ENCODE measurements at places on chromosomes 7 and 10.

DNA sequence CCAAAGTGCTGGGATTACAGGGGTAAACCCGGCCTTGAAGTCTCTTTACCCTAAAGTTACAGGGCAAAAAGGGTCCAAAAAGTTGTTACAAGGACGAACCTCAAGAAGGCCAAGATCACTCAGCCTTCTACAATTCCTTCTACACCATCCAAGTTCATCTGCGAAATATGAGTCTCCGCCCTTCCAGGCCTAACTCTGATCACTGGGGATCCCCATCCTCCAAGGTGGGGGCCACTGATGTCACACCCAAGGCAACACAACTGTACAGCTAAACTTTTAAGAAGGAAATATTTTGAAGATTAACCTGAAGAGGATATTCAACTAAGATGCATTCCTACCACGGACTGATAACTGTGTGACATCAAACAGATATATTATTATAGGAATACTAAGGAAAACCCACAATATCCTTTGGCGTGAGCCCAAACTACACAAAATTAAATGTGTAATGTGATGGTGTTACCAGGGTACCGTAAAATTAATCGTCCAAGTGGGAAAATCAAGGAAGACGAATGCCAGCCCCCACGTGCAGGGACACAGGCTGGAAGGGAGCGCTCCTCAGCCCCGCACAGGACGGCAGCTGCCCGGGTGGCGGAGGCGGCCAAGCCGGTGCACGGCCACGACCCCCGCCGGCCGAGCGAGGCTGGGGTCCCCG lies 1.0 kb downstream of the PAXIP1 start:
- DNase-seq = peak; percentile 15

- no peak for DNase-seq
Measured at GRCh38 chr7:131151034-131151433, 176.6 kb upstream of the MKLN1 start.

GRCh38 chr7:121941830-121942229 lies 68.9 kb downstream of the PTPRZ1 start:
- no peak for DNase-seq

- no peak for DNase-seq
Measured at GRCh38 chr7:22182149-22182548, 174.8 kb downstream of the RAPGEF5 start.

DNA sequence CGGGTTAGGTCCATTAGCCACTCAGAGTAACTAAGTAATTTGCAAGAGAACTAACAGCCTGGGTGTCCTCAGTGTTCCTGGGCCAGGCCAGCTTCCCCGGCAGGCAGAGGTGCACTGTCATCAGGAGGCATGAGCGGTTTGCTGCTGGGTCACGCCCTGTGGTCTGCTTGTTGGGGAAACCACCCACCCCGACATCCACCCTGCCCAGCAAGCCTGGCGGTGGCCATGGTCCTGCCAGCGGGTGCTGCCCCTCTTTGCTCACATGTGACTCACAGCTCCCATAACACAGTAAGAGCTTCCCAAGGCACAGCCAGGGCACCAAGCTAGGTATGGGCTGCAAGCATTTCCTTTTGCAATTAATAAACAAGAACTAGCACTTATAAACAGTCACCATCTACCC lies 75.9 kb downstream of the RGS10 start:
- peak; percentile 76 for DNase-seq

GRCh38 chr10:3936422-3937040 lies 151.5 kb upstream of the KLF6 start:
- DNase-seq = no peak

- DNase-seq = peak; percentile 68
Measured at GRCh38 chr7:2800931-2801688, 43.0 kb downstream of the GNA12 start.

- peak; percentile 34 for DNase-seq
Measured at GRCh38 chr7:150942001-150942590, 36.0 kb downstream of the KCNH2 start.

DNA sequence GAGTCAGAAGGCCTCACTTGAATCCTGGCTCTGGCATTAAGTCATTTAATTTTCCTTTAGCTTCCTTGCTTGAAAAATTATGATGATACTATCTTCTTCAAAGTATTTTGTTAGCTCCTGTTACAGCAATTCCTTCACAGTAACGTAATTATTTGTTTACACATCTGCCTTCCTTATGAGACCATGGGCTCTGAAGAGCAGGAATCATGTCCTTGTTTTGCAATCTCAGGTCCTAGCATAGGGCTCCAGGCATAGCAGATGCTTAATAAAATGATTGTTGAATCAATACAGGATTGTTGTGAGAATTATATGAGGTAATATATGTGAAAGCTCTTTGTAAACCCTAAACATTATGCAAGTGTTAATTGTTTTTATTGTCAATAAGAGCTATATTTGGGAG lies 25.5 kb downstream of the KLHDC10 start:
- peak; percentile 32 for DNase-seq

- DNase-seq = no peak
Measured at GRCh38 chr7:45084336-45084735, 4.4 kb downstream of the NACAD start.

DNA sequence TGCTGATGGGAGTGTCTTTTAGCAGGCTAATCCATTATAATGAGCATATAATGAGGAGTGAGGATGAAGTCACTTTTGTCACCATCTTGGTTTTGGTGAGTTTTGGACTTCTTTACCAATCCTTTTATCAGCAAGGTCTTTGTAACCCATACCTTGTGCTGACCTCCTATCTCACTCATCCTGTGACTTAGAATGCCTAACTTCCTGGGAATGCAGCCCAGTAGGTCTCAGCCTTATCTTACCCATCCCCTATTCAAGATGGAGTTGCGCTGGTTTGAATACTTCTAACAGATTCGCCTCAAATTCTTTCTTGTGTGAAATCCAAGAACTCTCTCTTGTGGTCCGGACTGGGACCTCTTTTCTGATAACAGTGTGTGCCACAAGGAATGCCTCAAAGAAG lies 253.1 kb upstream of the CACNA2D1 start:
- DNase-seq = no peak

GRCh38 chr10:2979306-2979705 lies 88.0 kb upstream of the PFKP start:
- no peak for DNase-seq

GRCh38 chr10:121956111-121957061 lies 18.6 kb downstream of the NSMCE4A start:
- peak; percentile 76 for DNase-seq

GRCh38 chr7:117231047-117231359 lies 91.9 kb downstream of the WNT2 start:
- DNase-seq = no peak

DNA sequence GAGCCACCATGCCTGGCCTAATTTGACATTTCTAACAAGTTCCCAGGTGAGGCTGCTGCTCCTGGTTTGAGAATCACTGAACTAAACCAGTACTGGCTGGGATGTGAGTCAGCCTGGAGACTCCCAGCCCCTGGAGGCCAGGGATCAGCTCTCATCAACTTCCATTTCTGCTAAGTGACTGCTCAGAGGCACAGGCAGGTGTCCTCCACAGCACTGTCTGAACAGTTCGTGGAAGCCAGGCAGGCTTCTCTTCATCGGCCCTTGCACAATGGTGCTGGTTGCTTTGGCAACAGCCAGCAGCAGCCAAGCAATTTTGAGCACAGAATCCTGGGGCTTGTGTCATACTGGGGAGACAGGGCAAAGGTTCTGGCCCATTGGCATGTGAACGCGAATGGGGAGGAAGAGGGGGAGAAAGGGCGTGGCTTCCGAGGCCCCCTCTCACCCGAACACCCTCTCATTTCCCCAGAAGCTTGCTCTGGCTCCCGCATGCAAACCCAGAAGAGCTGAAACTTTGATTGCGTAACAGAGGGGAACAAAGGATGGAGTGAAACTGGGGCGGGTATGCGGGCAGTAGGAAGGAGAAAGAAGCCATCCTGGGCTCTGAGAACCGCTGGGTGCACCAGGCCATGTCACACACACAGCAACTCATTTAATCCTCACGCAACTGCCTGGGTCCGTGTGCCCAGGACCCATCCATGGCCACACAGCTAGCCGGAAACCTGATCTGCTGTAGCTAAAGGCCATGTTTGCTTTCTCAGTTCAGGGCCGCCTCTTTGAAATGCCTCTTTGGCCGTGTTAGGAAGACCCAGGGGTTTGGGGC lies 9.0 kb upstream of the POR start:
- peak; percentile 73 for DNase-seq

DNA sequence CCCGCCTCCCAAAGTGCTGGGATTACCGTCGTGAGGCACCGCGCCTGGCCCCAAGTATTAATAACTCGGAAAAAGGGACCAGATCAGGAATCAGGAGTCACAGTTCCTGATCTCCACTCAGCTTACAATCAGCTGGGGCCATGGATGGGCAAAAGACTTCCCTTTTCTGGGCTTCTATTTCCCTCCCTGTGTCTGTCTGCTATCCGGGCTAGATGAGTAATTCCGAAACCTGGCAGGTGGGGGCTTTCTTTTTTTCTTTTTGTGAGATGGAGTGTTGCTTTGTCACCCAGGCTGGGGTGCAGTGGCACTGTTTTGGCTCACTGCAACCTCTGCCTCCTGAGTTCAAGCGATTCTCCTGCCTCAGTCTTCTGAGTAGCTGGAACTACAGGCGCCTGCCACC lies 11.6 kb downstream of the RPS24 start:
- DNase-seq = no peak

DNA sequence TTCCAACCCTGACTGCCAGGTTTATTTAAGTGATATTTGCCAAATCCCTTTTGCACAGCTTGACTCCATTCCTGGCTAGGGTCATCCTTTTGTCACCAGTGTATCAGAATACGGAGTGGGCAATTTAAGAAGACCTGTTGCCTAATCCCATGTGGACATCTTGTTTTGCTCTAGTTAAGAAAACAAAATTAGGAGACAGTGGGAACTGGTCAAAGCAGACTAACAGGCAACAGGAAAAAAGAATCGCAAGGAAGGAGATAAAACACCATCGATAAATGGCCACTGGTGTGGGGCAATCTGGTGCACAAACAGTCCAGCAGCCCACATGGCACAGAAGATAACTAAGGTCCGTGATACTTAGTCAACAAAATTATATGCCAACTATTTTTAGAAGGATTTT lies 21.4 kb downstream of the KDM7A start:
- DNase-seq = no peak

GRCh38 chr10:73205890-73206289 lies 38.0 kb downstream of the FAM149B1 start:
- DNase-seq = no peak

DNA sequence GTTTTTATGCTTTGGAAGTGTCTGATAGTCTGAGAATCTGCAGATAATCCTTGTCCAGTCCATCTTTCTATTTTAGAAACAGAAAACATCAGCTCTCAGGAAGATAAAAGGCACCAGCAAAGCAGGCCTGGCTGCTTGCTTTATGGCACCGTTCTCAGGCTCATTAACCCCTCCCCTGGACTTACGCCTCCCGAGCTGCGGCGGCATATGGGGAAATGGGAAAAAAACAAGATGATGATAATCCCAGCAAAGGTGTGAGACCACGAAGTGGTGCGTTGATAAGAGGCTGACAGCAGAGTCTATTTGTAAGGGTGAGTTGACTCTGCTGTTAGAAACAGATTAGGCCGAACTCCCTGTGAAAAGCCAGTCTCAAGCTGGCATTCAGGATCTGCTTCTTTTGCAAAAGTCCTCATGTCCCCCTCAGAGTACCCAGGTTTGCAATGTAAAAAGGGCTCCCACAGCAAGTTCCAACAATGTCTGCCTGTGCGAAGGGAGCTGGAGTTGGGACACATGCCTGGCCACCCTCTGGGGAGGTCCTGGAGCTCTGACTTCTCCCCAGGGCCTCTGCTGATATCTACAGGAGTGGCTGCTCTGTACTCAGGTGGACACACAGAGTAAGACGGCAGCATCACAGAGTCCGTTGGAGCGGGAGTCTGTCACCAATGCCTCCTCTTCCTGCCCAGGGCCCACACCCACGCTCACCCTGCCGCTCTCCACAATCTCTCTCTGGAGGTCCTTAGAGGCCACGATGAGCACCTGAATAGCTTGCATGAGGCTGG lies 54.3 kb downstream of the SPDYE5 start:
- no peak for DNase-seq

DNA sequence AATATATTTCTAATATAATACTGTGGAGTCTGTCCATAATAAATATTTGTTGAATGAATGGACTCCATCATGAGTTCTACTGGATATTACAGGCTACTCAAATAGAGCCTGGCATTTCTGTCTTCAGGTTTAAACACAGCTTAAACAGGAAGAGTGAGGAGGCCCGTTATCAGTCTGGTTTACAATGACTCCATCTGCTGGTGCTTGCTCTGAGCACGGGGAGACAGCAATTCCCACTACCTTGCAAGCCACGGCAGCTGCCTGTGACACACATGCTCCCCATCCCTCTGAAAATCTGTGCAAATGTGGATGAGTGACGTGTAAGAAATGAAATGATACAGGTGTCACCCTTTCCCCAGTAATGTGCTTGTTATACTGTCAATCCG lies 293.5 kb upstream of the IMMP2L start:
- peak; percentile 25 for DNase-seq

DNA sequence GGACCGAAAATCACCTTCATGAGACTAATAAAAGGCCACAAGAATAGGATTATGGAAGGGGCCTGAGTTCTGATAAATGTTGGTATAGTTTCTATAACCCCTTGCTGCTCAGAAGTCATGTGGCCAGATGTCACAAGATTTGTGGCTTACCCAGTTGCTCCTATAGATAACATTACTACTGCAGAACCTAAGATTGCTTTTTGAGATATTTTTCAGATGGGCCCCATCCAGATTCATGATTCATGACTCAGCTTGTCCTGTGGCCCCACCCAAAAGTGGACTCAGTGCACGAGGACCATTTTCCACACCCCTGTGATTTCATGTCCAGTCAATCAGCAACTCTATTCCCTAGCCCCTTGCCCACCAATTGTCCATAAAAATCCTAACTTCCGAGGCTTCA lies 209.0 kb downstream of the ACTR3B start:
- no peak for DNase-seq

DNA sequence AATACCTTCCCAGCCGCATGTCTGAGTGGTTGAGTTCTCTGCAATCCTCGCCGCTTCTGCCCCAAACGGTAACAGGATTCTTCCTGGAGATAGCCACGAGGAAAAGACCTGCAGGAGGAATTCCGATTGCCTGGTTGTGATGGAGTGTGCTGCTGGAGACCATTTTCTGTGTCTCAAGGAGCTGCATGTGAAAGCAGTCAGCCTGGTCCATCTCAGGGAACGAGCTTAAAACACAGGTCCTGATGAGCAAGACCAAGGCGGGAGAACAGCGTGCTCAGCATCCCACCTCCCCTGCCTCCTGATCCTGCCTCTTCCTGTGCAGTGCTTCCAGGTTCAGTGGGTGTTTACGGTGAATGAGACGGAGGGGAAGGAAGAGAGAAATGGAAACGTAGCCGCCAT lies 26.5 kb downstream of the VIPR2 start:
- DNase-seq = no peak

- no peak for DNase-seq
Measured at GRCh38 chr7:13105209-13105608, 417.8 kb downstream of the ARL4A start.

Measured in M059J (cell line).